ENCODE measurements at places on chromosomes 4 and X.

- DNase-seq = no peak
Measured at GRCh38 chr4:48041535-48042137, 25.1 kb downstream of the NIPAL1 start.

- DNase-seq = no peak
Measured at GRCh38 chrX:117510453-117510852, 606.2 kb downstream of the KLHL13 start.

GRCh38 chr4:26263165-26263564 lies 57.6 kb upstream of the RBPJ start:
- DNase-seq = no peak

DNA sequence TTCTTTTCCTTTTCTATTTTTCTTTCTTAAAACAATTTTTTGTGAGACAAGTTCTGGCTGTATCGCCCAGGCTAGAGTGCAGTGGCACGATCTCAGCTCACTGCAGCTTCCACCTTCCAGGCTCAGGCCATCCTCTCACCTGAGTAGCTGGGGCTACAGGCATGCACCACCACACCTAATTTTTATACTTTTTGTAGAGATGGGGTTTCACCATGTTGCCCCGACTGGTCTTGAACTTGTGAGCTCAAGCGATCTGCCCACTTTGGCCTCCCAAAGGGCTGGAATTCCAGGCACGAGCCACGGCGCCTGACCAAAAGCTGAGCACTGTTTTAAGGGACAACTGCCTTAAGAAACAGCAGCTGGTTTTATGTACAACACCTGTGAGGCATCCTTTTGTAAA lies 9.3 kb upstream of the NAT8L start:
- DNase-seq = no peak

- no peak for DNase-seq
Measured at GRCh38 chr4:55037728-55038127, 87.7 kb downstream of the KDR start.

DNA sequence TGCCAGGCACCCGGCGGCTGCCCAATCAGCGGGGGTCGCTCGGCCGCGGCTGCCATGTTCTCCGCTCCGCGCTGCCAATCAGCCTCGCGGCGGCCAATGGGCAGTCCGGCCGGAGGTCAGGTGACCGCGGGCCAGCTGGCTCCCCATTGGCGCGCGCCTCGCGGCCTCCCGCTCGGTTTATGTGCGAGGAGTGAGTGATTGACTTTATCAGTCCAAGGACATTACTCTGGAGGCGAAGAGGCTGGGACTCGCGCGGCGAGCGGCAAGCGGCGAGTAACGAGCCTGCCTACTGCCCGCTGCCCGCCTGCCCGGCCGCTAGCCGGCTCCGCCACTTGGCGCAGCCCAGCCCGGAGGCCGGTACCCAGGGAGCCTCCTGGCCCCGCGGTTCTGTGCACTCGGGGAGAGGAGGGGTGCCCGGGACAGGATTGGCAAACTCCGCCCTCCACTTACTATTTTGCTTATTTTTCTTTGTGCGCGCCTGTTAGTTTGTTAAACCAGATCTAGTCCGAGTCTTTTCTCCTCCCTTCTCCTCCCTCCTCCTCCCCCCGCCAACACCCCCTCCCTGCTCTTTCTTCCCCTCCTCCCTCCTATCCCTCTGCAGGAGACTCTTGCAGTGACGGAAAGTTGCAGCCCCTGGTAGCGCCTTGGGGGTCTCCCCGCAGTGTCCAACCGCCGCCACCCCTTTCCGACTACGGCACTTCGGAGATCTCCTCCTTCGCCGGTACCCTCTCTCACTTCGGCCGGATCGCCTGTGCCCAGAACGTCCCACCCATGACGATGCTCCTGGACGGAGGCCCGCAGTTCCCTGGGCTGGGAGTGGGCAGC lies at the start of gene ZIC3:
Gene ZIC3, plus strand, starts transcription at position 207 of the 825 bp plus-strand sequence. Its CDS starts 565 bp downstream, at position 772.
- DNase-seq = peak; percentile 67

- DNase-seq = no peak
Measured at GRCh38 chr4:20272411-20272872, 20.7 kb downstream of the SLIT2 start.

- DNase-seq = no peak
Measured at GRCh38 chr4:35925806-35926205, 318.5 kb downstream of the ARAP2 start.

- no peak for DNase-seq
Measured at GRCh38 chrX:34848281-34848680, 94.3 kb upstream of the FAM47B start.
